ENCODE measurements at places on chromosomes 2 and 18.

- DNase-seq: no peak
Measured at GRCh38 chr2:37718515-37719161, 47.2 kb upstream of the CDC42EP3 start.

GRCh38 chr18:40041951-40042350, 1913.1 kb upstream of the PIK3C3 start:
- DNase-seq: no peak

- no peak for DNase-seq
Measured at GRCh38 chr2:236946871-236947270, 138.8 kb upstream of the COPS8 start.

DNA sequence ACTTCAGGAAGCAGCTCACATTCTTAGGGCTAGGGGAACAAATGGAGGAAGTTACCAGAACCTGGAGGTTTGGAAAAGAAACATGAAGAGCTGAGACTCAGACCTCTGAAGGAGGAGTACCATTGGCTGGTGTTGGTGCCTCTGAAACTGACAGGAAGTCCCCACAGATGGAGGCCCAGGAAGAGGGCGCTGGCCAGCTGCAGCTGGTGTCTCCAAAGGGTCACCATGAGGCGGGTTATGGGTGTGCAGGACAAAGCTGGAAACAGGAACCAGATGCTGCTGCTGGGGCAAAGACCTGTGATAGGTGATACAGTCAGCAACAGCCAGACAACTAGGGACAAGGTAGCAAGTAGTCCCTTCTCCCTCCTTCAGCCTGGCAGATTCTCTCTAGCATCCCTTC, 136.5 kb upstream of the SERPINE2 start:
- no peak for DNase-seq

- no peak for DNase-seq
Measured at GRCh38 chr2:233934524-233934923, 17.4 kb downstream of the TRPM8 start.

DNA sequence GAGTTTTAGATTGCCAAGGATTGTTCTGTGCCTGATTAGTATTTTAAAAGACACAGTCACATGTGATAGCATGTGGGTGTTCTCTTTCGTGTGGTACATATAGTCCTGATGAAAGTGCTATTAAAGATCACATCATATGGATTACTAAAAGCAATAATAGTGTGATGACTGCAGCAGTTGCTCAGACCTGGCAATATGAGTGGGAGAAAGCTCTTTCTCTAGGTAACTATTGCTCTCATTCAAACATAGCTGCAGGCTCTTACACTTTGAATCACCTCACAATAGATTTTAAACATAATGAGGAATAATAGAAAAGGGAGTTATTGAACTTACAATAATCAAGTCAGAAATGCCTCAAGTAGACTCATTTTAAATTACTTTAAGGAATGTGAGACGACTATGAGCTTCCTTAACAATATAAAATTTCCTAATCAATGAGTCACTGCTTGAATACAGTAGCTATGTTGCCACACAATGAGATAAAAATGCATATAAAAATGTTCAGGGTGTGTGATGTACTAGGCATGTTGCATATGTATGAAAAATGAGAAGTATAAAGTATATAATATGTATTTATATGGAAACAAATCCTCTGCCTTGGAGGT, 452.1 kb downstream of the TMX3 start:
- DNase-seq: no peak

DNA sequence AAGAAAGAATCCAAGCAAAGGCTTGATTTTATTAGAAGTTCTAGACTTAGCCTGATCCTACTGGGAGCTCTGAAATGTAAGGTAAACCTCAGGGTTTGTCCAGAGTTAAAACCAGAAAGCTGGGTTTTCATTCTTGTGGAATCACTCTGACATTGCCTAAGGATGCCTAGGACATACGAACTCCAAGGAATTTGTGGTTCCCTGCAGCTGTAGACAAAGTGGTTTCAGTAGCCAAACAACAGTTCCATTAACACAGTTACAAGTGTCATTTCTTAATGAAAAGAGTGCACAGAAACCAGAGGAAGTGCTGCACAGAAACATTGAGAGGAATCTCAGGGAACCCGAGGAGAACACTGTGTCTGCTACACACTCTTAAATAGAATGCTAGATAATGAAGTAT, 221.4 kb upstream of the ST6GAL2 start:
- DNase-seq: no peak

Measured in activated gamma-delta T cell treated with Interleukin-2 at 50 U/mL for 16 hours (primary cell).